ENCODE measurements at places on chromosomes 3 and 15. TPM values are rescaled to one million over a fixed set of nuclear protein-coding genes. Genes with fewer than 3 reads are reported as not detected.

DISP2 gene
- 2.6 TPM for total RNA-seq

DNA sequence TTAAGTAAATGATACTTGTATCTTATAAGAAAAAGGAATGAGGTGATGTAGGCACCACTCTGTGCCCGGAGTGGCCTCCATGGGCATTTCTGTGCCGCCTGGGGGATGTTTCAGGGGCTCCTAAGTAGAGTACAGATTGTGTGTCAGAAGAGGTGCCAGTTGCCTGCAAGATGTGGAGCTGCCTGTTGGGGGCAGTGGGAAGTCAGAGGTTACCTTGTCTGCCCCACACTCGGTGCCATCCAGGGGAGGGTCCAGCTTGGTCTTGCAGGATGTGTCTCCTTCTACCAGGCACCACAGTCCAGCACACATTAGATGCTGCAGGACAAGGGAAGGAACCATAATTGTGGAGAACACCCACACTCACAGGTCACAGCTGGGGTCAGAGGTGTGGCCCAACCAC, 208.8 kb downstream of the ADAMTS17 start:
- H3K4me1 ChIP-seq, result no peaks in the 10 kb centered on the region
- no peaks in the 10 kb centered on the region for H3K36me3 ChIP-seq
- no peak overlapping the region for H3K4me3 ChIP-seq
- H3K27ac ChIP-seq, result no peak overlapping the region
- H3K27me3 ChIP-seq, result no peaks in the 10 kb centered on the region

DNA sequence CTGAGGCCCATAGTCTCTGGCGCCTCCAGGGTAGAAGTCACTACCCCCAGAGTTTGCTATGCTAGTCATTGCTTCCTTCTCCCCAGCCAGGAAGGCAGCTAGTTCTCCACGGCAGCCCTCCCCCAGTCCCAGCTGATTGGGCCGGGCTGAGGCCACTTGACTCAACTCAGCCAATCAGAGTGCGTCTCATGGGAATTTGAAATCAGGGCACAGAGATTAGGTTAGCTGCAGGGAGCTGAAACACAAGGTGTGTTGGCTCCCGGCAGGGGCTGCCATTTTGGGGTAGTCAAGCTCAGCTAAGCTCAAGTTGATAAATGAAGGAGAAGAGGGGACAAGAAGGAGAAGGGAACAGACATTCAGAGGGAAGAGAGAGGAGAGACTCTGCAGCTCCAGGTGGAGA, 32.8 kb downstream of the LINGO1 start:
- no peaks in the 10 kb centered on the region for H3K36me3 ChIP-seq
- H3K27me3 ChIP-seq, result no peaks in the 10 kb centered on the region
- peak overlapping the region; percentile 19 for H3K4me3 ChIP-seq

GRCh38 chr3:138443091-138443490, 8.7 kb downstream of the ESYT3 start:
- no peaks in the 10 kb centered on the region for H3K36me3 ChIP-seq
- no peaks in the 10 kb centered on the region for H3K27me3 ChIP-seq
- no peak for DNase-seq

MNS1 gene
- 4.6 TPM for total RNA-seq

ZNF80 gene
- total RNA-seq, result not detected

WDR49 gene
- not detected for total RNA-seq

SLC9C1 gene
- total RNA-seq, result not detected

All from Karpas-422 (cell line).